ENCODE measurements at places on chromosomes 7 and 10.

- no peak for DNase-seq
Measured at GRCh38 chr10:7186387-7187018, 224.3 kb downstream of the SFMBT2 start.

- DNase-seq: no peak
Measured at GRCh38 chr10:15863733-15864132, 3.4 kb upstream of the MINDY3 start.

- no peak for DNase-seq
Measured at GRCh38 chr7:139777133-139777891, 486 bp downstream of the HIPK2 start.

DNA sequence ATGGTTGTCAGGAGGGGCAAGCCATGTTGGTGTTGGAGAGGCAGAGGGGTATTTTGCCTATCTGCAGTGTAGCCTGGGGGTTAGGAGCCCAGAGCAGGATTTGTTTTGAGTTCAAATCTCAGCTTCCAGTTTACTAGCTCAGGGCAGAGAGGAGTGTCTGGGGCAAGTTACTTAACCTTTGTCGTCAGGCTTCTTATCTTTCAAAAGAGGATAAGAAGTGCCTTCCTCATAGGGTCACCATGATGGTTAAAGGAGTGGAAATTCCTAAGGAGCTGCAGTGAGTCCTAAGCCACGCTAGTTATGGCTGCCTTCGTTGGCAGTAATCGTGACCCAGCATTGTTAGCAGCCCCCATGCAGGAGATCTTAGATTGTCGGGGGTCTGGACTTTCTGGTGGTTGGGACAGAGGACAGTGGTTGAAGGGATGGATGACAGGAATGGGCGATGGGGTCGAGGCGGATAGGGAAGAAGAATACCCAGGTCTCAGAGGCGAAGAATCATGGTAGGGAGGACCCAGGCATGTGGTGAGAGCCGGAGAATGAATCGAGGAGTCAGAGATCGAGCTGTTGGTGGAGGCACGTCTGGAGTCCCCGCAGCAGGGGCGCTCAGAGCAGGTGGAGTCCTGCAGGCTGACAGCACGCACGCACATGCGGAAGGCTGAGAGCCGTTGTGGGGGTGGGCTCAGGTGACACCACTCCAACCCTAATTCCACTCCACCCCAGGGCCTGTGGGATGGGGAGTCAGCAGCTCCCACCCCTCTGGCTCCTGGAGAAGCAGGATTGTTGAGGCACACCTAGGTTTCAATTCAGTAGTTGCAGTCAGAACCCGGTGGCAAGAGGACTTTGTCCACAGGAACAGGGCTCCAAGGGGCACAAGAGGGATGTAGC, 11.6 kb downstream of the ADCK2 start:
- DNase-seq: no peak

DNA sequence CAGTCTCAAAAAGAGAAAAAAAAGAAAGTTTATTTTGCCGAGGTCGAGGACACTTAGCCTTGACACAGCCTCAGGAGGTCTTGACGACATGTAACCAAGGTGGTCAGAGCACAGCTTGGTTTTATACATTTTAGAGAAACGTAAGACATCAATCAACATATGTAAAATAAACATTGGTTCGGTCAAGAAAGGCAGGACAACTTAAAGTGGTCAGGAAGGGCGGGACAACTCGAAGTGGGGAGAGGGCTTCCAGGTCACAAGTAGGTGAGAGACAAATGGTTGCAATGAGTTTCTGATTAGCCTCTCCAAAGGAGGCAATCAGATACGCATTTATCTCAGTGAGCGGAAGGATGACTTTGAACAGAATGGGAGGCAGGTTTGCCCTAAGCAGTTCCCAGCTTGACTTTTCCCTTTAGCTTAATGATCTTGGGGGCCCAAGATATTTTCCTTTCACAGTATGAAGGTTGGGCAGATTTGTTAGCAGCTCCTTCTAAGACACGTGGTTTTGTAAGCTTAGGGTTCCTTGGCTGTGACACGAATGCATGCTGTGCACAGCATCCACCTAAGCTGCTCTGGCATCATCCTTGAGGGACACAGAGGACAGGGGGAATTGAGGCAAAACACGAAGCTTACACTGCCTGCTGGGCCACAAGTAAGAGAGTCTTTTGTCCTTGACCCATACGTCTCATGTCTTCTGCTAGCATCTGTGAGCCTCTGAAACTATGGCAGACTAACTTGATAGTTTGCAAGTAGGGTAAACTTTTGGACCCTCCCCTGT, 3.3 kb upstream of the VDAC2 start:
- DNase-seq: no peak

GRCh38 chr10:133144771-133145170, 15.2 kb upstream of the KNDC1 start:
- DNase-seq: no peak

DNA sequence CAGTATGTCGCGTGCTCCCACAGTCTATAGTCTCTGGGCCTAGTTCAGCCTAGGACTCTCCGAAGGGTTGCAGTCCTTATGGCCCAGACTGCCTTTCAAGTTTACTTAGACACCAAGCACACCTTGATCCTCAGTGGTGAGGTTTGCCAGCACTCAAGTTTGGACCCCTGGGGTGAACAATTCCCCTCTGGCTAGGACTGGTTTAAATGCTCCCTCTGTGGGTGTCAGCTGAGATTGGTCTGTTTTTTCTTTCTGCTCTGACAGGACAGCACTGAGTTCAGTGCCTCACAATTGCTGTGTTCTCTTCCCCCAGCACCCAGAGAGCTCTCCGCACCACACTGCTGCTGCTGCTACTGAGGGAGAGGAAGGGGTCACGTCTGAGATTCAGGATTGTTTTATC, 31.9 kb upstream of the AGR3 start:
- no peak for DNase-seq

DNA sequence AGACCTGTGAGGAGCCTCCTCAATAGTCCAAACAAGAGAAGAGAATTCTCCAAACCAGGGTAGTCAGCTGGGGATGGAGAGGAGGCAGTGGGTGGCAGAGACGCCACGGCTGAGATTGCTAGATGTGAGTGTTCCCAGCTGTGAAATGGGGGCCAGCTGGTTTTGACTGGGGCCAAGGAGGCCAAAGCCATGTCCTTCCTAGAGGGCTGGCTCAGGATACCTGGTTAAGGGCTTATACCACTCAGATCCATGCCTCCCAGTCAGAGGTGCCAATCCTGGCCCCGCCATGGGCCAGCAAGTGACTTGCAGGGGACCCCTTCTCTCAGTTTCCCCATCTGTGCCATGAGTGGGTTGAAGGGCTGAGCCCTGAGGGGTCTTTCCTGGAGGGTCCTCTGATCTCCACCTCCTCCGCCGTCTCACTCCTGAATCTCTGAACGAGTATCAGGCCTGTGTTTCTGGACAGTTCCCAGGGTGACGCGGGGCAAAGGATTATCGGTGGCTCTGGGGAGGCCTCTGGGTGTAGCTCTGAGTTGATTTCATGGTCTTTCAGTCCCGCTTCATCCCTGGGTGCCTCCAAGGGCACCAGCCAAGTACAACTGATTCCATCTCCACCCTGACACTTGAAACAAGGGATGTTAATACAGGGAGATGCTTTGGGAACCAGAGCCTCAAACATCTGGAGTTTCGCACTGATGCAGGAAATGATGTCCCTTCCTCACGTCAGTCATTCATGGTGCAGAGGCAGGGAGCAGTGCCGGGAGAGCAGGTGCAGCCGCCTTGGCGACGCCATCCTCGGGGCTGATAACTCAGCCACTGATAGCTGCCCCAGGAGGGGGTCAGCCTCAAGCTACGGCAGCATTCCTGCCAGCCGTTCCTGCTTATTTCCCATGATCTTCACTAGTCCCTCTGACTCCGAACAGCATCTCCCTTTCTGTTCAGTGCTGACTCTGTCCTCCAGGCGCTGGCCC, 126.7 kb downstream of the RGS10 start:
- no peak for DNase-seq

- no peak for DNase-seq
Measured at GRCh38 chr7:111498391-111499007, 63.8 kb downstream of the IMMP2L start.

DNA sequence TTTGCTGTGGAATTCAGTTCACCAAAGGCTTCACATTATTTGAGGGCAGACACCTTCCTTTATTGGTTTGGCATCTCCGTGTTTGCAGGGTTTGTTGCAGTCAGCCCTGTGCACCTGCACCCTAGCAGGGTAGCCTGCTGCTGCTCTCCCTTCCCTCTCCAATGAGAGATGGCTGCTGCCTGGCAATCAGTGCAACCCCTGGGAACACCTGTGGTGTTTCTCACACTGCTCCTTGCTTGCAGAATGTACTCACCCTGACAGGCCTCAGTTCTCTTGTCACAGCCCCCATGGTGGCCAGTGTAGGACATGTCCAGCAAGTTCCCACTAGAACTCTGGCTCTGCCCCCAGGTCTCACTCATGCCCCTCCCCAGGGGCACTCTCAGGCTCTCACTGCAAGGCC, 12.1 kb upstream of the PPIA start:
- no peak for DNase-seq

DNA sequence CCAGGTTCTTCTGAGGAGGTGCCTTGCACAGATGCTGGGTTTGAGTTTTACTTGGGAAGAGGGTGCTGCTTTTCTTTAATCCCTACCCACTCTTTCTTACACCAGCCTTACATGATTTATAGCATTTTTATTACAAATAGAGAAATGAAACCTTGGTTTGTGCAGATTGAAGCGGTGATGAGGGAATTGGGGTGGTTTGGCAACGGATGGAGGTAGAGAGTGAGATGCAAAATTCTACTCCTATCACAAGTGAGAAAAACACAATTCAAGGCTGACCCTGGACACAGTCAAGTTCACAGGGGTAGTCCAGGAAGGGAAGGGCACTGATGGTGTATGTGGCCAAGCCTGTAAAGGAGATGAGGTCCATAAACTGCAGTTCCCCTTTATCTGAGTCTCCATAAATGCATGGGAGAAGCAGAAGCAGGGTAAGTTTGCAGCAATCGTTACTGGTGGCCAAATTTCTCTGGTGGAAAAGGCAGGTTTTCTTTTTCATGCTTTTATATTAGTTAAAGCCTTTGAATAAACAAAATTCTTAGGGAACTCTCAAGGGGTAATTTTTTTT, 214.3 kb downstream of the JAZF1 start:
- no peak for DNase-seq

- DNase-seq: no peak
Measured at GRCh38 chr7:27115221-27116026, 12.9 kb upstream of the HOXA2 start.

DNA sequence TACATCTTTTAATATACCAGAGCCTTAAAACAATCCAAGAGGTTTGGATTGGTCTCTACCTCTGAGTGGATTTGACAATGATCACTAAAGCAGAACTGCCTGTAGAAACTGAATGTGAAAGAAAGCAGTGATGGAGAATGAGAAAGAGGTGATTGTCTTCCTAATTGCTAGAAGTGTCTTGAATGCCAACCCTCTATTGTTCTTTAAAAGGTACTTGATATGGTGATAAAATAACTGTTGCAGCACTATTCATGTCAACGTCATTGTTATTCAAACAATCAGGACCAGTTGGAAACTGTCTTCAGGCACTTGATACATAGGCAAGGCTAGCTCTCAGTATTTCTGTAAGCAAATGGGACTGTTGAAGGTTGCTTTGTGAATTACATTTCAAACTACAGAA, 47.9 kb upstream of the ITPRID1 start:
- DNase-seq: no peak

- no peak for DNase-seq
Measured at GRCh38 chr10:60714233-60714632, 64.0 kb upstream of the CDK1 start.

GRCh38 chr7:94111009-94111408, 106.9 kb upstream of the BET1 start:
- DNase-seq: no peak

GRCh38 chr7:45118292-45118691, 6.8 kb upstream of the TBRG4 start:
- DNase-seq: no peak

- DNase-seq: no peak
Measured at GRCh38 chr10:12262278-12262981, 66.4 kb downstream of the CDC123 start.

DNA sequence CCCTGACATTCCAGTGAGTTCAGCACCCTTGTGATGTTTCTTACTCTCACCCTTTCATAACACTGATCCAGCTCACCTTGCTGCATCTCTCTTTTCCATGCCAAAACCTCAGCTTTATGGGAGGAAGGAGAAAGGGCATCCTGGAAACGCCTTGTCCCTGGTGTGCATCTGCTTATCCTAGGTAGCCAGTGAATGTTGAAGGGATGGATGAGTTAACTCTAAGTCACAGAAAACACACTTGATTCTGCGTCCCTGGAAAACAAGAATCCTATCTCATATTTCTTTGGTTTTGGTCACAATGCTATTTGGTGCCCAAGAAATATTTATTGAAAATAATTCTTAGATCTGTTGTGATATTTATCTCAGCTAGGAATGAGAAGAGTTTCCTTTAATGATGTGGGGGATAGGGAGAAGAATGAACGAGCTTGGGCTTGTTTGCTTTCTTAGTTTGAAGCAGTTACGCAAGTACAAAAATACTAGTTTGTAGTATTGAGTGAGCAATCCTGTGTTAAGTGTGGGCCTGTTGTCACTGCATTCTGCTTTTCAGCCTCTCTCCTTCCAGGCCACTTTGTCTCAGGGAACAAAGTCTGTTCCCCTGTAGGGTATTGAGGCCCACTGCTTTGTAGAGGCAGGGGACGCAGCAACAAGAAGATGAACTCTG, 126.5 kb downstream of the ARID5B start:
- DNase-seq: no peak

DNA sequence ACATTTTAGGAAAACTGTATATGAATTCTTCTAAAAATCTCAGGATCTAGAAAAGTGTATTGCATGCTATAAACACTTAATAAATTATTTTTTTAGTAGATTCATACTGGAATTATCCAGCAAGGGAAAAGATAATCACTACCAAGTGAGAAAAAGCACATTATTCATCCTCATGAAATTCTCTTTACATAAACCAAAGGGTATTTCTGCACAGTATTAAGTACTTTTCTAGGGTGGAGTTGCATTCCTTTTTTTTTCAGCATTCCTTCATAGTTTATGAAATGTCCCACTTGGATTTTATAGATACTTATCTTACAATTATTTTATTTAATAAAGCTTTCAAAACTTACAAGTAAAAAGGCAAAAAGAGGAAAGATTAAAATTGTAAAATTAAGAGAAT, 403.3 kb downstream of the HGF start:
- no peak for DNase-seq

- DNase-seq: no peak
Measured at GRCh38 chr7:138164804-138165203, 88.5 kb downstream of the AKR1D1 start.

- no peak for DNase-seq
Measured at GRCh38 chr7:146176860-146177259, 60.3 kb downstream of the CNTNAP2 start.

DNA sequence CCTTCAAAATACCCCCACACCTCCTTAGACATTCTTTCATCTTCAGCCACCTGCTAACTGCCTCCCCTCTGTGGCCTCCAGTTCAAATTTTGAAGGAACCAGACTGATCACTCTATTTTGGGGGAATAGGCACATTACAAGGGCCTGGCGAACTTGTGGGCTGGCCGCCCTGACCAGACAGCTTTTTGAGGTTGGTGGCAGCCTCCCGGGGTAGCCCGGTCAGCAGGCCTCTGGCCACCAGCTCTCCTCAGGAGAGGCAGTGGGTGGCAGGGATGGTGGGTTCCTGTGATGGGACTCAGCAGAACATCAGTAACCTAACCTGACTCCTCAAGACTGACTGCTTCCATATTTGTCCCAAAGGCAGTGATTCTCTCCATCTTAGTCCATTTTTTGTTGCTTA, 17.4 kb upstream of the EEPD1 start:
- DNase-seq: no peak

Measured in stimulated activated naive B cell treated with anti-CD40 and anti-IgM and Interleukin-4, amounts not matched to agents 10 μg/mL and 1 μg/mL and 100 μg/mL, for 72 hours (primary cell).